G401 (cell line): ENCODE measurements at places on chromosomes 2 and 18.

GRCh38 chr2:217282531-217282930 lies 422.7 kb upstream of the TNP1 start:
- DNase-seq, result no peak

GRCh38 chr18:11020161-11020853 lies 129.1 kb downstream of the PIEZO2 start:
- no peak for DNase-seq

DNA sequence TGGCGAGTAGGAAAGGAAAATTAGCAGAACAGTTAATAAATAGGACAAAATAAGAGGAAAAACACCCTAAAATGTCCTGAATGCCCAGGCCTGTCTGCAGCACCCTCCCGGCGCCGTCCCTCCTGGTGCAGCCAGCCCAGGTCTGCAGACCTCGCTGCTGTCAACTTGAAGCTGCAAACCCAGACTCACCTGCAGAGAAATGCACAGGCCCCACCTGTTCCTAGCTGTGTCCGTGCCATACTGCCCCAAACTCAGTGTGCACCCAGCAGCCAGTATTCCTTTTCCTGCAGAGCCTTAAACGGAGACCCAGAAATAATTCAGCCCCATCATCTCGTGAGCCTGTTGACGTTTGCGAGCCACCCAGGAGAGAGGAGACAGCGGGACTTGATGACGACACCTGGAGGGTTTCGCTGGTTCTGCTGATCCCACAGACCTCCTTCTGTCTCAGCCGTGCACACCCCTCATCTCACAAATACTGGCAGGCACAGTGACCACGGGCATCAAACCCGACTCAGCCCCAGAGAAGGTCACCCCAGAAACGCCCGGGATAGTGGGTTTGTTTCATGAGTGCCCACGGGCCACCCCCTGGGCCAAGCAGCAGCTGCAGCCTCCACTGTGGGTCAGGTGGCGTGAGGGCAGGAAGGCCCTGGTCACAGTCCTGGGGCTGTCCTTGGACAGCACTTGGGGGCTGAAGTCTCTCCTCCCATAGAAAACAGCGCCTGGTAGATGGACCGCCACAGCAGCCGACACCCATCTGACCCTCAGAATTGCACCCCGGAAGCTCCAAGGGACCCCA lies 239.5 kb upstream of the SALL3 start:
- no peak for DNase-seq

- DNase-seq, result no peak
Observed at GRCh38 chr2:195560209-195560895, 96.7 kb upstream of the SLC39A10 start.

GRCh38 chr2:147500819-147501395 lies 343.9 kb upstream of the ACVR2A start:
- no peak for DNase-seq

DNA sequence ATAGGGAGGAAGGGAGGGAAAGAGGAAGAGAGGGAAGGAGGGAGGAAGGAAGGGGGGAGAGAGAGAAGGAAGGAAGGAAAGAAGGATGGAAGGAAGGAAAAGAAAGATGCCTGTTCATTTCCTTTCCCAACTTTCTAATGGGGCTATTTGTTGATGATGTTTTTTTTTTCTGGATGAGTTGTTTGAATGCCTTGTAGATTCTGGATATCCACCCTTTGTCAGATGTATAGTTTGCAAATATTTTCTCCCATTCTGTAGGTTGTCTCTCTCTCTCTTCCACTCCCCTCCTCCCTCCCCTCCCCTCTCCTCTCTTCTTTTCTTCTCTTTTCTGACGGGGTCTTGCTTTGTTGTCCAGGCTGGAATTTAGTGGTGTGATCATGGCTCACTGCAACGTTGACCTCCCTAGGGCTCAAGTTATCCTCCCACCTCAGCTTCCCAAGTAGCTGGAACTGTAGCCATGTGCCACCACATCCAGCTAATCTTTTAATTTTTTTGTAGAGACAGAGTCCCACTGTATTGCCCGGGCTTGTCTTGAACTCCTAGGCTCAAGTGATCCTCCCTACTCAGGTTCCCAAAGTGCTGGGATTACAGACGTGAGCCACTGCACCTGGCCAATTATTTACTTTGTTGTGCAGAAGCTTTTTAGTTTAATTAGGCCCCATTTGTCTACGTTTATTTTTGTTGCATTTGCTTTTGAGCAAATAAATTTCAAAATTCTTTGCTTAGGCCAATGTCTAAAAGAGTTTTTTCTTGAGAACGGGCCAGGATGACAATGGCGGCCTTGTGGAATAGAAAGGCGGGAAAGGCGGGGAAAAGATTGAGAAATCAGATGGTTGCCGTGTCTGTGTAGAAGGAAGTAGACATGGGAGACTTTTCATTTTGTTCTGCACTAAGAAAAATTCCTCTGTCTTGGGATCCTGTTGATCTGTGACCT lies 57.3 kb upstream of the FAM117B start:
- DNase-seq, result no peak

GRCh38 chr2:168731616-168732015 lies 70.8 kb upstream of the NOSTRIN start:
- no peak for DNase-seq

DNA sequence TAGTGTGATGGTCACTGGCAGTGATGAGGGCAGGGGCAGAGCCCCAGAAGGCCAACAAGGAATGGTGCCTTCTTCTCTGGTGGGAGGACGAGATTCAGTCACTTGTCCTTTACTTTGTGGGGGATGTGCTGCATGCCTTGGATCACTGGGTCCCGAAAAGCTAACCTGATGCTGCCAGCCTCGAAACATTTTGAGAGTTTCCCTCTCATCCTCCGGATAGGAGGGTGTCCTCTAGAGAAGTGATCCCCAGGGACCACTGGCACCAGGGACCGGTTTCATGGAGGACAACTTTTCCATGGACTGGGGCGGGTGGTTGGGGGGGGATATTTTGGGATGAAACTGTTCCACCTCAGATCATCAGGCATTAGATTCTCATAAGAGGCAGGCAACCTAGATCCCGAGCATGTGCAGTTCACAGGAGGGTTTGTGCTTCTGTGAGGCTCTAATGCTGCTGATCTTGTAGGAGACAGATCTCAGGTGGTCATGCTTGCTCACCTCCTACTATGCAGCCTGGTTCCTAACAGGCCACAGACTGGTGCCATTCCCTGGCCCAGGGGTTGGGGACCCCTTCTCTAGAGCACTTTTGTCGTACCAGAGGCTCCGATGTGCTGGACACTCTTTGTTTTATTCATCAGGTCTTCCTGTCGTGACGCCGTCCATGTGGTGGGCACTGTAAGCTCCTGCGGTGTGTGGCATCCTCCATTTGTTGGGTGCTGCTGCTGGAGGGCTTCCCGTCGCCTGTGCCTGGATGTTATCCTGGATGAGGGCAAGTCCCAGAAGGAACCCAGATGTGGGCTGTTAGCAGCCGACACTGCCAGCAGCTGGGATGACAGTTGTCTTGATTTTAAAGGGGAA lies 68.5 kb upstream of the HDAC4 start:
- no peak for DNase-seq

GRCh38 chr18:8548186-8548585 lies 61.1 kb upstream of the RAB12 start:
- DNase-seq, result no peak

DNA sequence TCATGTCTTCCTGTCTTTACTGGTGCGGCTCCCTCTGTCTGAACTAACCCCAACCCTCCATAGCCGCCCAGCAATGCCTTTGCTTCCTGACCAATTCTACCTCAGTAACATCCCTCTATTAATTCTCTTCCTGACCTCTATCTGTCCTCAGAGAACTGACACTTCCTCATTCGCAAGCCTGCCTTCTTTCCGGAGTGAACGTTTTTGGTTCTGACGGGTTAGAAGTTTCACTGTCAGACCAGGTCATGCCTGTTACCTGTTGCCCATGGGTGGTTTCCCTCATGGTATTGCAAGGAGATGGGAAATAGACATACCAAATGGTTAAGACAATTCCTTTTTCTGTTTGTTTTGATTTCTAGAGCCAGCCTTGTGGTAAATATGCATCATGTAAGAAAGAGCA lies 453.4 kb upstream of the SLC14A2 start:
- no peak for DNase-seq

DNA sequence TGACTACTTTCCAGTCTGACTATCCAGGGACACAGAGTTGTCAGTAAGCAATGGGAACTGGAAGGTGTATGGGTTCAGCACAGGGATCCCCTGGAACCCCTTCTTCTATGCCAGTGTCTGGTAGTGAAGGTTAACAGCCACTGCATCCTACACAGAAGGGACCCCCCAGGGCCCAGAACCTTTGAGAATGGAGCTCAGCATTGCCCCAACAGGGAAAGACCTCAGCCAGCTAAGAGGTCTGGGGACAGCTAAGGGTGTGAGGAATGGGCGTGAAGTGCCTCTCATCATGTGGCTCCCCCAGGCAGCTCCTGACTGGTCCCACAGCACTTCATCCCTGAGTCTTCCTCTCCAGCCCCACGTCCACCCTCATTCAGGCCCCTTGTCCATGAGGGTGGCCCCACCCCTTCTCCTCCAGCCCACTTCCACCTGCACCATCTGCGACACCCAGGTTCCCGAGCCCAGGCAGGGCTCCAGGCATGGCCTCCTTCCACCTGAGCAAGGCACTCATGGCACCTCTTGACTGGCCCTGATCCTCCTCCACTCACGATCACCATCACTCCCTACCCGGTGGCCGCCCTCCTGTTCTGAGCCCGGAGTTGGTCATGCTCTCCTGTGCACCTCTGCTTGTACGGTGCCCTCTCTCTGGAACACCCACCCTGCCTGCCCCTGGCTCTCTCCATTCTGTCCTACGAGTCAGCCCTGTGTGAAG lies 77.1 kb downstream of the SFXN5 start:
- no peak for DNase-seq

DNA sequence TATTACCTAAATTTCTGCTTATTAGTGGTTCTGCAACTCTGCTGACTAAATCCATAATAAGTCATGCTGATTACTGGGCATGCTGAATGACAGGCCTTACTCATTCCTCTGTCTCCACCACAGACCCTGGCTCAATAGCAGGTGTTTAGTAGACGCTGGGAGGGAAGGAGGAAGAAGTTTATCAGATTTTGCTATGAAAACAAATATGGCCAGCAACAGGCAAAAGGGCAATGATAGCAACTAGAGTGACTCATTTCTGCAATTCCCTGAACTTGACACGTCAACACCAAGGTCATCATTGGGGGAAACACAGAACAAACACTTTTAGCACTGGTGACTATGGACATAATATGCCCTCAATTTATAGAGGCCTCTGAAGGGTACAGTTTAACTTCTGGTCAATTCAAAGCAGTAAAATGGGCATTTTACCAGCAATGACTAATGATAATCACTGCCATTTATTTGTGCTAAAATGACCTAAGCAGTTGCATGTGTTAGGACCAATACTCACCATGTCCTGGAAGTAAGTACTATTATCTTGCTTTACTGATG lies 35.2 kb downstream of the TMEM163 start:
- no peak for DNase-seq

DNA sequence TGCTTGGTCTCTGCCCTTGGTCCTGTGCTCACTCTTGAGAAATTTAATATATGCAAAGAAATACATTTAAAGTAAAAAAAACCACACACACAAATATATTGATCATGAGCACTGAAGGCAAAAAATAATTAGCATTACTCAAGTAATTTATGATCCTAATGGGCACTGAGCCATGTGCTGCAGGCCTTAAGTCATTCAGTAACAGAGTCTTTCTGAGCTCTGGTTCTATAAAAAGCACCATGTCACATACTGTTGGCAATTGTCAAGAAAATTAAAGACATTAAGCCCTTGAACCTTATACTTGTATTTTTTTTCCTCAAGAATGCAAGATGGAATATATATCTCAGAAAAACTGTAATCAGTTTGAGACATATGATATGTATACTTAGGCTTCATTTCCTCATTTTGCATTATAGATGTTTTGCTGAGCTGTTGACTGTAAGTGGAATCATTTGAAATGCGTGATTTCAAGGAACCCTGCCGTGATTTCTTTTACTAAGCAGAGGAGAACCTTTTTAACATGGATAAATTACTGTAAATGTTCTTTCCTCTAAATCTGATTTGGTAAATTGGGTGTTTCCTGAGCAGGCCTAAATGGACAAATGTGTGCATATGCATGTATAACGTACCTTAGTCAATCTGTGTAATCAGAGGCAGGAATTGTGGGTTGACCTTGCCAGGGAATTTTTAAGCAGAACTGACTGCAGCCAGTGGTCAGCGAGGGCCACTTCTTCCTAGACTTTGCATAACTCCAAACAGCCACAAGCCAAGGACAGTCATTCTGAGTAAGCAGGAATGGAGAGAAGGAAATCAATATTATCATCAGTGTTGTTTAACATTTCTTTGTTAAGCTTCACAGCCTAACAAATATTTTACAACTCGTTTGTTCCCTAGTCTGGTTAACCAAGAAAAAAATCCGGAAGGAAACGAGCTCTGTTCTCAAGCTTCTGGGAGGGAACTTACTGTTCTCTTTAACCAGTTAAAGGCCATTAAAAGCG lies 191.5 kb upstream of the ATP5MC3 start:
- no peak for DNase-seq

- DNase-seq, result no peak
Observed at GRCh38 chr2:75458201-75458600, 102.5 kb downstream of the EVA1A start.

DNA sequence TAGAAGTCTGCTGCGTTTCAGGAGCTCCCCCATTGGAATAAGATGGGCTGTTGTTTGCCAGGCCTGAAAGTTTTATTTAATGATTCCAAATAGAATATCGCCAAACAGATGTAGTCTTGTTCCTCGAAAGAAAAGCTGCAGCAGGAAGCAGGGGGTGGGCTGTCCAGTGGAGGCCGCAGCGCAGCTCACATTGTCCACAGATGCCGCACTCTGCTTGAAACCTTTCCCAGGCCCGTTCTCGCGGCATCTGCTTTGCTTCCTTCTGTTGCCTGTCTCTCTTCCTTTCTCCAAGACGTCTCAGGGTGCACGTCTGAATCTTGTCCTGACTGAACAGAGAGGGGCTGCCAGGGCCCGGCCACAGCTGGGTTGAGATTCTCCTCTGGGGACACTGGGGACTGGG lies 12.4 kb upstream of the IGFBP2 start:
- DNase-seq, result no peak

- no peak for DNase-seq
Observed at GRCh38 chr2:197324801-197325200, 14.2 kb upstream of the ANKRD44 start.

- DNase-seq, result no peak
Observed at GRCh38 chr18:7584646-7585275, 17.6 kb downstream of the PTPRM start.

DNA sequence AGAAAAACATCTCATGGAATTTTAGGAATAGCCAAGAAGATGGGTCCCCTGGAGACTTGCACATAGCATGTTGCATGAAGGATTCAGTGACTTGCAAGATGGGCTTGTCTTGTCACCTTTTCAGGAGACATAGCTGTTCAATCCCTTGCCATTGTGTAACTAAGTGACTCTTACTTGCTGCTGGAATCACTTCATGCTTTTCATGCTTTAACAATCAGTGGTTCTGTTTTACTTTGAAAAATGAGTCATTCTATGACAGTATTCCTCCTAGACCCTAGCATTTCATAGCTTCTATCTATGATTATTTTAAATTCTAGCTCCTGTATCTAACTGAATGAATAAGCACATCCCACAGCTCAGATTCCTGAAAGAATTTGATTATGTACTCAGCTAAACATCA lies 2.8 kb downstream of the KYNU start:
- no peak for DNase-seq

DNA sequence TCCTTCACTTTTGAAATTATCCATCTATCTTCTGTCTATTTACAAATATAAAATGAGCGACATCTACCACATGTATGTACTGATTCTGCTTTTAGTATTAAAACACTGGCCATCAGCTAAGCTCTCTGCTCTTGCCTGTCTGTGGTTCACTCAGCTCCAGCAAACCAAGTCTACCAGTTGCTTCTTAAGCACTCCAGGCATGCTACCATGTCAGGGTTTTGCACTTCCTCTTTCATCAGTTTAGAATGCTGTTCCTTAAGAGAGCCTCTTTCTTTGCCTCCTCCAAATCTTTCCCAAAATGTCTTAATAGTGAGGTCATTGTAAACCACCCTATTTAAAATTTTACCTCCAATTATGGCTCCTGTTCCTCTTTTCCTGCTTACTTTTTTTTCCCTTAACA lies 59.5 kb downstream of the SCN3A start:
- no peak for DNase-seq
